Activated CD4-positive, alpha-beta T cell treated with anti-CD3 and anti-CD28 coated beads, Interleukin-2, amount 10 ng/mL, durations not matched to agents 24 days and 14 days (primary cell): ENCODE measurements at places on chromosomes 6 and 20. TPM values are rescaled to one million over a fixed set of nuclear protein-coding genes. Genes with fewer than 3 reads are reported as not detected.

DNA sequence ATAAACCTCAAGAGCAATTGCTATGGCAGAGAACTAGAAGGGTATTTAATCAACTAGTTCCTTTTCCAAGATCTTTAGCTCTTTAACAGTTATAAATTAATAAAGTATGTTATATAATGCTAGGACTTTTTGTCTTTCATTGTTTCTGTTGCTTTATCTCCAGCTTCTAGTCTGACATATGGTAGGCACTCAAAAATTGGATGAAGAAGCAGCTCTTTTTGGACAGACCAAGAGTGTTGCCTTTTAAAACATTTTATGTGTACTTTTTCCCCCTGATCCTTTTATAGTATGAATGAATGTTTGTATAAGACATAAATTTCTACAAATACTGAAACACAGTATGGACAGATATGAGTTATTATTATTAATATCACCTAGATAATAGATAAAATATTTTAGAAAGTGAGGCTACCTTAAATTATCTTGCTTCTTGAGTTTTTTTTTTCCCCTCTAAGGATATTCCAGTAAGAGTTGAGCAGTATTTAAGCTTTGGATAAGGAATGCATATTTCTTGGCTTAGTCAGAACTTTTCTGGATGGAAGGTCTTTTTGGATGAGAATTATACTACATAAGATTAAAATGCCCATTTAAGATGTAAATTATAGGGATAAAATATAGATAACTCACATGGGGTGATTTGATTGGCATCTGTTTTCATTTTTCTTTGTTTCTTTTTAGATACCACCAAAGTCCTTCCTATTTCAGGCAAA is 16.6 kb downstream of the LAMA2 start:
- no peak for DNase-seq

DNA sequence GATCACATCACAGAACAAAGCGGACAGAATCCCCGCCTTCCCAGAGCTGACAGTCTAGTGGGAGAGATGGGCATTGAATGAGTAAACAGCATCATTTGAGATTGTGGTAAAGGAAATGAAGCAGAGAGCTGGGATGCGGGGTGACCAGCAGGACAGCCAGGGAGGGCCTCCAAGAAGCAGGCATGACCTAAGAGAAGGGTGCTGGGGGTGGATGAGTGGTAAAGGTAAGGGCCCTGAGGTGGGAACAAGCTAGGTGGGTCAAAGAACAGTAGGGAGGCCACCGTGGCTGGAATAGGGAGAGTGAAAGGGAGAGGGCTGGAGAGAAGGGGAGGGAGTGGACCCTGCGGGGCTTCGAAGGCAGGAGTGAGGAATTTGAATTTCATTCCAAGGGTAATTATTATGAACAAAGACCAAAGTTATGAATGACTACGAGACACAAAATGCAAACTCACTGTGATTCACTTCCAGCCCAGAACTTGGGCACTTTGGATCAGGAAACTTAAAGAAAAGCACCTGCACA is 61.4 kb downstream of the CEBPB start:
- DNase-seq: no peak

DNA sequence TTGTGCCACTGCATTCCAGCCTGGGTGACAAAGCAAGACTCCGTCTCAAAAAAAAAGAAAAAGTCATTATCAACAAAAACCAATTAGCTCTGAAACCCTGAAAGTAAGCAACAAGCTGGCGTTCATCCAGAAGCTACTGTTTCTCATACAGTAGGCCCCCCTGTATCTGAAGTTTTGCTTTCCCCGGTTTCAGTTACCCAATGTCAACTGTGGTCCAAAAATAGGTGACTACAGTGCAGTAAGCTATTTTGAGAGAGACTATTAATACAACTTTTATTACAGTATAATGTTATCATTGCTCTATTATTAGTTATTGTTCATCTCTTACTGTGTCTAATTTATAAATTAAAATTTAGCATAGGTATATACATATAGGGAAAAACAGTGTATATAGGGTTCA is 135.1 kb downstream of the KIF16B start:
- DNase-seq: no peak

The UST gene
- total RNA-seq: 0.70 and 0.90 TPM in 2 replicates

DNA sequence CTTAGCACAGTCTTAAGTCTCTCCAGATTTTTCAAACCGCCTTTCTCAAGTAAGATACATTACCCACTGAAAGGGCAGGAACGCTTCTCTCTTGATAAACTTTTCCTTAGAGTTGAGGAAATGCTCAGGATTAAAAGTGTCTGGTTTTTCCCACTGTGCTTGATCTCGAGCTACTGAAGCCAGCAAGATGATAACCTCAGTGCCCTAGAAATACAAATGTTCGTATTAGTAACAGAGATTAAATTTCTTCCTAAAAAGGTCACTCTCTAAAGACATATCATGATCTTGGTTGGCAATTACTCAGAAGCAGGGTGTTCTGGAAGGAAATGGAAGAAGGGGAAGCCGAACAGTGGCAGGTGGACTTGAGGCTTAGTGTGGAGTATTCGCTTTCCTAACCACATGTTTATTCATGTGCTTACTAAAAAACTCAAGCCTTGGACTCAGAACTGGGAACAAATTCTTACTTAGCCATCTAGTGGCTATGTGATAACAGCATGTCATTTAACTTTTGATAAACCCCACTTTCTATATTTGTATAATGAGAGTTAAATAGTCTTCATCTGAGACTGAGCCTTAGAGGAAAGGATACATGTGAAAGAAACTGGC is 20.1 kb downstream of the C6orf141 start:
- no peak for DNase-seq

GRCh38 chr20:62858058-62858830 is 3.4 kb downstream of the TCFL5 start:
- DNase-seq: no peak

DNA sequence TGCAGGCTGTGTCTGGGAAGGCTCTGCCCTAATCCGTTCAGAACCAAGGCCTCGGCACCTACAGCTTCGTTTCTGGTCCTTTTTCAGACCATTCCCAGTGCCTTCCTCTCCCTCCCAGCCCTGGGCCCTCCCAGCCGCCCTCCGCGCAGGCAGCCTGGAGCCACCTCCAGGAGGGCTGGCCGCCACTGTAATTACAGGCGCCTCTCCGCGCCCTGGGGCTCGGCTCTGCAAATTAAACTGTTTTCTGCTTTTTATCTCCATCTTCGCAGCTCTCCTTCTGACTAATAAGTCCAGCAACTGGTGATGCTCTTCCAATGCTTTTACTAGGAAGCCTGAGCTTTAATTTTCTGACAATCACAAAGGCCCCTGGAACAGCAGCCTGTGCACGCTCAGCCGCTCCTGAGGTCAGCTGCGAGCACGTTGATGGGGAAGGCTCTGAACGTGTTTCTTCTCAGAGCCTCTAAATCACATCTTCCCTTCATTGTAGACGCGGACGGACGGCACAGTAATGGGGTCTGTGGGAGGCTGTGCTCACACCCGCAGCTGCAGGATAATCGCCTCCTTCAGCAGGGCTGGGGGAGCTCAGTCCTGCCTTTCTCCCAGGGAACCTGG is 194.6 kb downstream of the DLL1 start:
- DNase-seq: no peak

DNA sequence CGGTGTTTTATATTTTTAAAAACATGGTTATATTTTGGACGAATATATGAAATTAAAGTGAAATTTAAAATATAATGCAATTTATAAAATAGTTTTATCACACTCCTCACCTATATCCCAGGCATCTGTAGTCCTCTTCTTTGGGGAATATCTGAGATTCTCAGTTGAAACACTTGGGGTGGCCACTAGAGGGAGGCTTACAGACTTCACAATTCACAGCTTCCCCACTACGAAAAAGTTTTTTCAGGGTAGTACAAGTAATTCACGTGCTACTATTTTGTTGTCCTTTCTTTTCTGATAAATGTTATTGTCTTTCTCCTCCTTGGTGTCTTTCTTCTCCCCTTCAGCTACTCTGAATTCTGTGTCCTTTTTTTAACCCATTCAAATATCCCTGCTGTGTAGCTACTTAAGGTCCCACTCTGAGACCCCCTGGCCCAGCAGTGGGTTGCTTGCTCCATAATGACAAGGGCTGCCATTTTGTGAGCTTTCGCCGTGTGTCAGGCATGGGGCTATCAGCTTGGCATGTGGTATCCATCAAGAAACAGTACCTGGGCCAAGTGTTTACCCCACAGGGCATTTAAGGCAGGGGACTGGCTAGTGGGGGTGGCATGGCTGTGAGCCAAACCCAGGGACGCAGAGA is 43.6 kb upstream of the PHACTR3 start:
- no peak for DNase-seq

DNA sequence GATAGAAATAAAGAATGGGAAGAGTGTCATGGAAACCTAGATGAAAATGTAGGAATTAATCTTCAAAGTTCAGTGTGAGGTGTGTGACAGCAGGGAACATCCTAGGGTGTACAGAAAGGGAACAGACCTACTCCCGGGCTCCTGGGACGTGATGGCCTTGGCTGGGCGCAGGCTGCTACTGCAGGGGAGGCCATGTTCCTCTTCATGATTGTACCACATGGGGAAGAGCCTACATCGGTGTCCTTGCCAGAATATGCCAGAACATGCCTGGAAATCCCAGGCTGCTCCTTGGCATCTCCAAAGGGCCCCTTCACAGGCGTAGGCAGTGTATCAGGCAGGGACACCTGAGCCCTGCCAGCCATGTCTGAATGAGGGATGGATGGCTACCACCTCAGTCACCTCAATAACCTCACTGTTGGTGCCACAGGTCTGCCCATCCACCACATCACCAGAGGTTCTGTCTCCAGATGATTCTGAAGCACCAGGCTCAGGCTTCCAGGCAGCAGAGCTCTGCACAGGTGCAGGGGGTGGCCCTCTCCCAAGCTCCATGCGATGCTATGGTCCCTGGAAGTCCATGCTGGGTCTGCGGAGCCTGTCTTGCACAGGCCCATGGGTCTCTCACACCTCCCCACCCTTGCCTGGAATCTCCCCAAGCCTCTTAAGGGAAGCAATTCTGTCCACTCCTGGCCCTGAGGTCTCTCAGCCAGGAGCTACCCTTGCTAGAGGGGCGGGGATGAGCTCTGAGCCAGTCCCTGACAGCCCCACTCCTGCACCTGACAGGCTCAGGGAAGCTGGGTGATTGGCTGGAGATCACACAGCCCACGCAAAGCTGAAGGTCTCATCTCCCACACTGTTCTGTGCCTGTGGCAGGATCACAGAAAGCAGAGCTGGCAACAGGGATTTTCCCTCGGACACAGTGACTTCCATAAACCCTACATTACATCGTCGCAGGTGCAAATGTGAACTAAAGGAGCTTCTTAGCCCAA is 20.2 kb downstream of the RAMACL start:
- no peak for DNase-seq
